ENCODE measurements at places on chromosomes 4 and X.

- DNase-seq: no peak
Observed at GRCh38 chrX:44344194-44344593, 722 bp upstream of the EFHC2 start.

DNA sequence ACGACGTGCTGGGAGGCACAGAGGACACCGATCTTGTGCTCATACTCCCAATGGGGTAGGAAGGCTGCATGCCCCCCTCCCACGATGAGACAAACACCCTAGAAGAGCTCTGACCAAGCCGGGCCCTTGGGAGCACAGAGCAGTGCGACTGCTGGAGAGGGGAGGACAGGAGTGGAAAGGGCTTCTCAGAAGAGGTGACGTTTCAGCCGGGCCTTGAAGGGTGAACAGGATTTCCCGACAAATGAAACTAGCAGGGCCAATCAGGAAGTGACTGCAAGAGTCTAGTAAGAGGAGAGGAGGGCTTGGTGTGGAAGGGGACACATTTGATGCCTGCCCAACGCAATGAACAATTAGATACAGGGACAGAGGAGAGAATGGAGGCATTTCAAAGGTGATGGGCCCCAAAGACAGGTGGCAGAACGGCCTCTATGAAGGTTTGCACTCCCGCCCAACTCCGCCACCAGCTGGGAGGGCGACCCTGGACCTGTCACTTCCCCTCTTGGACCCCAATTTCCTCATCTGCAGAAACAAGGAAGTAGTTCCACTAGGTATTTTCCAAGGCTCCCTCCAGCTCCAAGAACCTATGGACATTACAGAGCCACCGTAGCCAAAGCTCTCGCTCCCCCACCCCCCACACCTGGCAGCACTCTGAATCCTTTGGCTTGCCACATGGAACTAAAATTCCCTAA lies 3.9 kb downstream of the HCFC1 start:
- DNase-seq: no peak

GRCh38 chrX:120774606-120775005 lies 101.1 kb downstream of the CT47B1 start:
- no peak for DNase-seq

DNA sequence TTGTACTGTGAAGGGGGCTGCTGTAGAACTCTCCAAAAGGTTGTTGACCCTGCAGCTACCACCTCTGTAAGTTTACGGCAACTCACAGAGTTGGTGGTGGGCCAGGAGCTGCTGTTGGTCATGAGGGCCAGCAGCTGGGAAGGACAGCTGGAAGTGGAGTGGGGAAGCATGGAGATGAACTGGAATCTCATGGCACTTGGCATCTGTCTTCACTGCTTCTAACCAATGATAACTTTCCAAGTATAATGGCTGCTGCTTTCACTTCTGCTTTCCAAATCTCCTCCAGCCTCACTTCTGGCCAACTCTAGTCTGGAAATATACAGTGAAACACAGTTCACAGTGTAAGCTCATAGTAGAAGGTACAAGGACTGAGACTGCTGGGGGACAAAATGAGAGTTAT lies 126.5 kb upstream of the INTU start:
- DNase-seq: no peak

DNA sequence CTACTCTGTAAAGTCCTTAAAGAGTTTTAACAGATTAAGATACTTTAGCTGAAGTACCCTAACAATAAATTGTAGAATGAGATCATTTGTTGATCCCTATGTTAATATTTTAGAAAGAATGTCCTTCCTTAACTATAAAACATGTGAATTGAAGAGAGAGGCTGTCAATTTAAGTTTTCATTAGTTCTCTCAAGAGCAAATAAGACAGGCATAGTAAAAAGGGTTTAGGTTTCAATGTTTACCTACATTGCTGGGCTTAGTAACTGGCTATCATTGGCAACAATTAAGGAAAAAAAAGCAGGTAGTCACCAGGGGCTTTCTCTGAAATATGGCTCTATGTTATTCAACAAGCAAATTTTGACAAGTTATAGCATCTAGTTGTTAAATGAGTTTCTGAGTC lies 91.5 kb downstream of the ATRX start:
- DNase-seq: no peak

DNA sequence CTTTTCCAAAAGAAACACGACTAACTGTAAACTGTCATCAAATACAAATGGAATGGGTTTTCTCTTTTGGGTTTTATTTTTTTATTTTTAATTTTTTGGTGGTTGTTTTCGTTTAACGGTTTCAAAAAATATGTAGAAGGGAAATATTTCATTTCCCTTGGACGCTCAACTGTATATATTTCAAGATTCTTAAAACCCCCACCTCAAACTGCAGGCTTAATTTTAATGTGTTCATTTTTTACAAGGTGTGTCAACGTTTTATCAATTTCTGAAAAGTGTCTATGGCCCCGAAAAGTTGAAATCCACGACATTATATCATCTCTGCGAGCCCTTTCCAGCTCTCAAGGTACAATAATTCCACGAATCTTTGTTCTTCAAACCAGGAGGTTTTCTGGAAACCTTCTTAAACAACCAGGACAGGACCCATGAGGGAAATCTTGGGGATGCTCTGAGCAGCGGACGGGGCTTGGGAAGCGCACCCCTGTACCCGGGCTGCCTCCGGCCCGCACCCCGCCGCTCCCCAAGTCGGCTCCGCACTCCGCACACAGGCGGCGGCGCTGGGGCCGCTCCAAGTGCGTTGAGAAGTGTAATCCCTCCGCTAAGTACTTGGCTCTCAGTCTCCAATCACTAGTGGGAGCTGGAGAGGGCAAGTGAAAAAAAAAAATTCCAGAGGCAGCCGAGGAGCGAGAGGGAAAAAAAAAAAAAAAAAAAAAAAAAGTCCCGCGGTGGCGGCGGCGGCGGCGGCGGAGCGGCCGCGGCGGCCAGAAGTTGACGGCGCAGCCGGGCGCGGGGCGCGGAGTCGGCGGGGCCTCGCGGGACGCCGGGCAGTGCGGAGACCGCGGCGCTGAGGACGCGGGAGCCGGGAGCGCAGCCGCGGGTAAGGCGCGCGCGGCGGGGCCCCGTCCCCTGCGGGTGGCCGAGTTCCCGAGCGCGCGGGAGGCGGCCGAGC lies at the start of gene BMPR1B:
Gene BMPR1B (plus strand): TSS at position 764 of the 949 bp plus-strand sequence. CDS start 346,470 bp downstream, outside the sequence.
- DNase-seq: no peak

DNA sequence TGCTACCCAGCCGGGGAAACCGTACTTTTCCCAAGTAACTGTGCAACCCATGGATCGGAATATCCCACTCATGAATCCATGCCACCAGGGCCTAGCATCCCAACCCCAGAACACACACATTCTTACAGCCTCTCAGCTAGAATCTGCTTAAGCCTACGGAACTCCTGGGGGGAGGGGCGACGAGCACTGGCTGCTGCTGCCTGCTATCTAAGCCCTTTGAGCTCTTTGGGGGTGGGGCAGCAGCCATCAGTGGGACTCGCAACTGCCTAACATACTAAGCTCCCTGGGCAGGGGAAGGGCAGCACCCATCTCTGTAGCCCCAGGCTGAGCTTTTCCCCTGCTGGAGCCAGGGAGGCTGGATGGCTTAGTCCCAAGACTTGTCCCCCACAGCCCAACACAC lies 28.6 kb downstream of the NUDT10 start:
- no peak for DNase-seq
